Activated T-cell treated with anti-CD3 and anti-CD28 coated beads, Interleukin-2, amount 50 U/mL, for 24 hours (primary cell): ENCODE measurements at places on chromosomes 16 and 17.

DNA sequence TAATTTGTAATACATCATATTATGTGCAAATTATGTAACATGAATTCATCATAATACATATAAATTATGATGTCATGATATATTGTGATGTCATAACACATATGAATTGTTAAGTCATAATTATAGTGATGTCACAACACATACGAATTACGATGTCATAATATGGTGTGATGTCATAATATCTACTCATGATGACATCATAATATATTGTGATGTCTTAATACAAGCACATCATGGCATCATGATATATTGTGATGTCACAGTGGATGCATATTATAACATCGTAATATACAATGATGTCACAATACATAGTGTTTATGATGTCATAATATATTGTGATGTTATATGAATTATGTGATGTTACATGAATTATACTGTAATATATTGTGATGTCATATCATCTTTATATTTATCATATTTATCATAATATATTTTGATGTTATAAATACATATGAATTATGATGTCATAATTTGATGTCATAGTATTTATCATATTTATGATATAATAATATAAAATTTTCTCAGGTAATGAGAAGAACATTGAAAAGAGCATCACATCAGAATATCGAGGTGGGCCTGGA is 1793.0 kb downstream of the TP53TG3F start:
- no peak for DNase-seq

DNA sequence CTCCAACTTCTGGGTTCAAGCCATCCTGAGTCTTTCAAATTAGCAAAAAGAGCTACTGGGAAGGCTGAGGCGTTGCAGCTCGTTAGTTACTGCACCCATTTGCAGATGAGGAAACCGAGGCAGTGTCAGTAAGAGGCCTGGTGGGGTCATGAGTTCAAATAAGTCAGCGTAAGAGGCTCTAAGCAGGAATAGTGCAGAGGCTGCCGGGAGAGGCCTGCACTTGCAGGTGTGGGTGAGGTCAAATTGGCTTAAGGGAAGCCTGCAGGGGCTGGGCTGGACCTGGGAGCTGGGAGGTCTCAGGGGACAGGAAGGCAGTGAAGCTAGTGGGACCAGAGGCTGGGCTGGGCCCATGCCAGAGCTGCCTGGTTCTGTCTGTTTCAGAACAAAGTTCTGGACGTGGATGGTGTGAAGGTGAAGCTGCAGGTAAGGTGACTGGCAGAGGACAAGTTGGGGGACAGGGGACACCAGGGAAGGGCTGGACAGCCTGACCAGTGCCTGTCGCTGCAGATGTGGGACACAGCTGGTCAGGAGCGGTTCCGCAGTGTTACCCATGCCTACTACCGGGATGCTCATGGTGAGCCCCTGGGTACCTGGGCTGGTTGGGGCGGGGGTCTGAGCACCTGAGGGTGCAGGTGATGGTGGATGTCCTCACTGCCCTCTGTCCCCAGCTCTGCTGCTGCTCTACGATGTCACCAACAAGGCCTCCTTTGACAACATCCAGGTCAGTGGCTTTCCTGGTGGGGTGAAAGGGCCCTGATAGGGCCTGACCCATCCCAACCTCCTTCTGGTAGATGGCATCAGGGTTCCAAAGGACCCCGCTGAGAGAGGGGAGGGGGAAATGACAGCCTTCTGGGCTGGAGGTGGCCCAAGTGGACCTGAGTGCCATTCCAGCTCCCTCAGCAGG is 3.0 kb downstream of the RAB26 start:
- peak; percentile 67 for DNase-seq

DNA sequence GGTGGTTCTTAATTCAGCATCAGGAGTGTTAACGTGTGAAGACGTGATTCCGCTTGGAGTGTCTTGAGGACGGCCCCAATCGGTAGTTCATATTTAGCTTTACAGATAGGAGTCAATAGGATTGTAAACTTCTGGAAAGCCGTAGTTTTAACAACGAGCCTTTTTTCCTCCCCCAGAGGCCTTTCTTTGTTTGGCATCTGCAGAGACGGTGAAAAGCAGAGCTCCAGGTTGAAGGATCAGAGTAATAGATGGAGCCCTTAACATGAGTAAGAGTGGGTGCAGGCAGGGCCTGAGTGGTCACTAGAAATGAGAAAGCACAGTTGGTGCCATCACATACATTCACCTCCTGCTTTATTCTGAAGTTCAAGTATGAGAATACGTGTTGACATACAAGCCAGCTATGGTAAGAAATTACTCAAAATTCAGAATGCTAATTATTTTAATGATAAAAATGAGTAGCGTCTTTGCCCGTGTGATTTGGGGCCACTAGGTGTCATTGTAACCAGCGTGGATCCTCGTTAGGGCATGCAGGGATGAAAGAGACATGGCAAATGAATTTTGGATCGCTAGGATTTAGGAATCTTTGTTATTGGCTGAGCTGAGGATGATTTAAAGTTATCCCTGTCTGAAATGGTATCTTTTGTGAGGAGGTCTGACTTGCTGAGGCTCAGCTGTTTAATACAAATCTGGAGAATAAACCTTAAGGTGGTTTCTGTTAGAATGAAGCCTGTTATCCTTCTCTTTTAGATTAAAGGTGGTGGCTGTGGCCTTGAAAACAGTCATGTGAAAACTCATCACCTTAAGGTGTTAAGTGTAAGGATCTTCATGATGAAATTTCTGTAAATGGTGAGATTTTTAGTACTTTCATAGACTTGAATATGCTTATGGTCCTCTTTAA is 18.6 kb downstream of the PRCD start:
- no peak for DNase-seq

GRCh38 chr16:67431775-67432505 is 1.0 kb downstream of the HSD11B2 start:
- DNase-seq = no peak

DNA sequence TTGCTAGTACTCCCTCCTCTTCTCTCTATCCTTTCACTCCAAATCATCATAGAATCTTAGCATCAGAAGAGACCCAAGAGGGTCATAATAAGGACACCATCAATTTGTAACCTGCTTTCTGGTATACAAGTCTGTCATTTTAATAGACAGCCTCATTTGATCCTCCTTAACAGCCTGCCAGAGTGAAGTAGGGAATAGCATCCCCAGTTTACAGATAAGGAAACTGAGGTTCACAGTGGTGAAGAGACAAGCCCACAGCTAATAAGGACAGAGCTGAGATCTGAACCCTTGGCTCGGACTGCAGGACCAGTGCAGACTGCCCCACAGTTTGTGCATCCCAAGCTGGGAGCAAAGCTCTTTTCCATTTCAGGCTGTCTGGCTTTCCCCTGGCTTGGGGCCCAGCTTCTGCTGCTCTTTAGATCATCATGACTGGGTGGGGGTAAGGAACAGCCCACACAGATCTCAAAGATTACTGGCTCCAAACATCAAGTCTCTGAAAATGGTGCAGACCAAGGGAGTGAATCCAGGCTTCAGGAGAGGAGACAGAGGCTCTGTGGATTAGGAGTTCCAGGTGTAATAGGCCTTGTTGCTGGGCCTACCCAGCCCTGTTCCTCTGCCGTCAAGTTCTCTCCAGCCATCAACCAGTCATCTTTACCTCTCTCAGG is 10.3 kb upstream of the IGFBP4 start:
- peak; percentile 20 for DNase-seq

DNA sequence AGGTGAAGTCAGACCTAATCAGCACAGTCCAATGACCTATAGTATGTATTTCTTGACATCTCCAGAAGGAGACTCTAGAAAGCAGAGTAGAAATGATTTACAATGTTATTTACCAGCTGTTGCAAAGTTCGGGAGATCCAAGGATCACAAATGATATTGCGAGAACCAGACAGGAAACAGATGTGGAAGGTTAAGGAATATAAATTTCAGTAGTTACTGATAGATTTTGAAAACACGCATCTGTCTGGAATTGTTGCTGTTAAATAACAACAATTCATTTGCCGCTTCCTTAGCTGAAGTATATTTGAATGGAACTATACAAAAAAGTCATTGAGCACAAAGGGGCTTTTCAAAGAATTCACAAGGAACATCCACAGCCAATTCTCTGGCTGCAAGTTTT is 72.0 kb downstream of the STXBP4 start:
- DNase-seq = no peak

GRCh38 chr17:61048376-61049106 is 351.1 kb upstream of the TBX2 start:
- no peak for DNase-seq

- DNase-seq = no peak
These were observed 1.7 kb upstream of the PLK1 start for GRCh38 chr16:23676924-23677480.

GRCh38 chr17:58416396-58416795 is 938 bp downstream of the RNF43 start:
- no peak for DNase-seq
